Astrocyte (in vitro differentiated cells and primary cell): ENCODE measurements at places on chromosomes 1 and 21.

DNA sequence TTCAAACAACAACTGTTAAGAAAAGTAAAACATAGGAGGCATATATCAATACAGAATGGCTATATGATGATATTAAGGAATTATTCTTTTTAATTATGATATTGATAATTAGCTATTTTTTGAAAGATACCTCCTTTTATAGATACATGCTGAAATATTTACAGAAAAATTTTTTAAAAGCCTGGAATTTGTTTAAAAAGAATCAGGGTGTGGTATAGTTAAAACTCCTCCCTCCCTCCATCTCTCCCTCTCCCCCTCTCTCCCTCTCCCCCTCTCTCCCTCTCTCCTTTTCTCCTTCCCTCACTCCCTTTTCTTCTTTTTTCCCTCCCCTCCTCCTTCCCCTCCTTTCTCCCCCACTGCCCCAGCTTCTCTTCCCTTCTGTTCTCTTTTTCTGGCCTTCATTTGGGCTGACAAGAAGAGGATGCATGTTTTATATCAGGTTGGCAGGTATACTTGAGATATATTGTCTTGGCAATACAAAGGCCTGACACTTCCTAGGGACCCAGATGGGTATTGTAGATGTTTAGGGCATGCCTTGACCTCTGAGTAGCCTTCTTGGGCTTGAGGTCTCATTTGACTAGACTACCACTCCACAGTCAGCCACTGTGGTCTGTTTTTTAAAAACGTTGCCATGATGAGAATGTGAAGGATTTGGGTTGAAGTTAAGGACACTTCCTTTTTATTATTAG, 124.5 kb downstream of the FGGY start:
- DNase-seq = no peak

DNA sequence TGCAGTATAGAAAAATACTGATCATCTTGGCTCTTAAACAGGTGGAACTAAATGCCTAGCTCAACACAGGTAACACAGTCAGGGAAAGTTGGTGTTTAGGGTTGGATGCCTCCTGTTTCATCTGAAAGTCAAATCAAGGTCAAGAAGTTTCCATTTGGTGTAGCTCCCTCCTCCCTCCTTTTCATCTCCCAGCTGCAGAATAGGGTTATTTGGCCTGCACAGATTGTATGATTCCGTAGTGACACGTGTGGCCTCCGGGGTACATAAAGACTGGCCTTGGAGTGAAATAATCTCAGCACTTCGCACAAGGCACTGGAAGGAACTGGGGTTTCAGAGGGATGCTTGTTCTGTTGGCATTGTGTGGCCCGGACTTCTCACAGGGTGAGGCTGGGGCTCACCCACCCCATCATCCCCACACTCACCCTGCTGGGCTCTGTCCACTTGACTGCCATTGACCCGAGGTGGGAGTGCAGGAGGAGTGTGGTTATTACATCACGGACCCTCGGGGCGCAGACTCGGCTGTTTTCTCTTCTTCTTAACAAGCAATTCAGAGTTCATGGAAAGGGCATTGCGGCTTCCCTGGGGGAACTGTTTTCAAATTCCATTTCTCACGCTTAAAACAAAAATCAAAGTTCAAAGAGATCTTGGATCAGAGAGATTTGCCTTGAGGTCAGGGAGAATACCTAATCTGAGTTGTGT, 18.4 kb downstream of the IGSF5 start:
- peak; percentile 22 for DNase-seq

DNA sequence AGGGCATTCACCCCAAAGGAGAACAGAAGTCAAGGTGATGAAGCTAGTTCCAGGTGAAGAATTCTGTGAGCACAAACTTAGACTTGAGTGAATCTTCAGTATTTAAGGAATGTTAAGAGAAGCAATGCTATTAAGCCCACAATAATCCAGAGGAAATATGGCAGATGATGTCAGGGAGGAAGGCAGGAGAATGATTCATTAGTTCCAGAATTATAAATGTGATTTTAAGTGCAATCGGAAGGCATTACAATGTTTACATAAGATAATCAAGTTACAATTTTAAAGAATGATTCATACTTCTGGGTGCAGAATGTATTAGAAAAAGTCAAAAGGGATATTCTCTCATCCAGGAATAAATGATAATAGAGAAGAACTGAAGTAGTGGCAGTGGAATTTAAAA, 545.2 kb upstream of the BRINP3 start:
- peak; percentile 77 for DNase-seq

DNA sequence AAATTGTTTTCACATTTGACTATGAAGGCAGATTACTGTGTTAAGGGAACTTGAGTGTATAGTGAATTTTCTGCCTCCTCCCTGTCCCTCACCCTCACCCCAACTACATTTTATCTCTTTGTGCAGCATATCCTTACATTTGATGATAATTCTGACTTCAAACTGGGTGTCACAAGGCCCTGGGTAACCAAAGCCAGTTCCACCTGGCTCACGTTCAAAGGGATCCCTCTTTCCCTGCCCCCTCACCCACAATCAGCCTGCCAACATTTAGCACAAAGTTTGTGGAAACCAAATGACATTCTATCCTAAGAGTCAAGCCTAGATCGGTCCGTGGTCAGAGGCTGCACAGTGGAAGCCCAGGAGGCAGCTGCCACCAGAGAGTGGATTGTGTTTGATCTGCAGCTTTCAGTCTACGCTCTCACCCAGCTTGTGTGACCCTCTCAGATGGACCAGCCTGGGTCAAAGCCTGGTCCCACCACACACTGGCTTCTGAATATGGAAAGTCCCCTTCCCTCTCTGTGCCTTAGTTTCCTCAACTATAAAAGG, 10.3 kb downstream of the KIAA0040 start:
- DNase-seq = no peak

- no peak for DNase-seq
Measured at GRCh38 chr1:98044766-98045165, 123.9 kb upstream of the DPYD start.

DNA sequence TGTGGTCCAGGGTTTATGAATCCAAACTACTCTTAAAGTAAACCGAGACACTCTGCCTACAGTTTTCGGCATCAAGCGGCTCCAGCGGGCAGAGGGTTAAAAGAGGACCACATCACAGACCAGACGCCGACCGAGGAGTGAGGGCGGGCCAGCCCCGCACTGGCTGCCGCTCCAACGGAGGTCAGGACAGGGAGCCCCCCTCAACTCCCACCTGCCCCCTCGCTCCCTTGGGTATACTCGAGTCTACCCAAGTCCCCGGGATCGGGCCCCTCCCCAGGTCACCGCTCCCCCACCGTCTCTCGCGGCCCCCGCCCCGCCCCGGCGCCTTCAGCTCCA, 312 bp downstream of the ARNT start:
- DNase-seq = peak; percentile 32

- no peak for DNase-seq
Measured at GRCh38 chr1:86375688-86376087, 20.4 kb downstream of the ODF2L start.

DNA sequence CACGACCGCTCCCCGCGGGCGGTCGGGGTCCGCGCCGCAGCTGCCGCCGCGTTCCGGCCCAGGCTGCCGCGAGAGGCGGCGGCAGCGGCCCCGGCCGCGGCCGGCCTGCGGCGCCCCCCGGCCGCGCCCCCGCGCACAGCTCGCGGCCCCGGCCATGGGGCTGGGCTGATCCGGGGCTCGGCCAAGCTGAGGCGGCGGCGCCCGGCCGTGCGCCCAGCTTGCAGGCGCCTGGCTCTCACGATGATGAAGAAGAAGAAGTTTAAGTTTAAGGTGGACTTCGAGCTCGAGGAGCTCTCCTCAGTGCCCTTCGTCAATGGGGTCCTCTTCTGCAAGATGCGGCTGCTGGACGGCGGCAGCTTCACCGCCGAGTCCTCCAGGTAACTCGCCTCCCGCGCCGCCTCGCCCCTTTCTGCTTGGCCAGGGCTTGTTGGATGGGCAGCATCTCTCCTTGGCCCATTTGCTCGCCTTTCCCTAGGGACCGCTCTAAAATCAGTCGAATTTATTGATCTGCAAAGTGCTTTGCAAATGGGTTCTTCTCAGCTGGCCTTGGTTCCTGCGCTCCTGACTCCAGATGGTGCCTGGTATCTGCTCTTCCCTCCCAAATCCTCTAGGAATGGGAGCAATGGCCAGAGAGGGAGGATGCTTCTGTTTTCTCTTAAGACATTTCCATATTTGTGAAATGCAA, 431 bp downstream of the EEIG2 start:
- peak; percentile 29 for DNase-seq

GRCh38 chr1:202805886-202806844, 2.1 kb downstream of the KDM5B start:
- DNase-seq = no peak

DNA sequence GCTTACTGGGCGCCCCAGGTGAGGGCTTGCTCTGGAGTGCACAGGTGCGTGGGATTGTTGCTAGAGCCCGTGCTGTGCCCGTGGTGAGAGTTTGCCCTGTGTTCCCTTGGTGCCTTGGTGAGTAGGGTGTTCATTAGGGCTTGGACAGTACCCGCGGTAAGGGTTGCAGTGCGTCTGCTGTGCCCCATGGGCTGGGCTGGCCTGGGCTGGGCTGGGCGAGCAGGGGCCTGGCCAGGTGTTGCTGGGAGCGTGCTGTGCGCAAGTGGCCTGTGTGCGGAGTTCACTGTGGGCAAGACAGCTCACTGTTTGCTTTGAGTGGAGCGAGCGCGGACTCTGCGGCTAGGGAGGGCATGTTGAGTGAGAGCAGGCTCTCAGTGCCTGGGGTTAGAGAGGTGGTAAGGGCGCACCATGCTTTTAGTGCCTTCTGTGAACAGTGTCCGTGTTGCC, 725 bp downstream of the CR1L start:
- DNase-seq = no peak

GRCh38 chr1:235748747-235749146, 99.2 kb upstream of the GNG4 start:
- DNase-seq = no peak
